ENCODE measurements at places on chromosomes 4 and X.

GRCh38 chr4:88211473-88212252 is 53.2 kb upstream of the ABCG2 start:
- peak; percentile 56 for DNase-seq

DNA sequence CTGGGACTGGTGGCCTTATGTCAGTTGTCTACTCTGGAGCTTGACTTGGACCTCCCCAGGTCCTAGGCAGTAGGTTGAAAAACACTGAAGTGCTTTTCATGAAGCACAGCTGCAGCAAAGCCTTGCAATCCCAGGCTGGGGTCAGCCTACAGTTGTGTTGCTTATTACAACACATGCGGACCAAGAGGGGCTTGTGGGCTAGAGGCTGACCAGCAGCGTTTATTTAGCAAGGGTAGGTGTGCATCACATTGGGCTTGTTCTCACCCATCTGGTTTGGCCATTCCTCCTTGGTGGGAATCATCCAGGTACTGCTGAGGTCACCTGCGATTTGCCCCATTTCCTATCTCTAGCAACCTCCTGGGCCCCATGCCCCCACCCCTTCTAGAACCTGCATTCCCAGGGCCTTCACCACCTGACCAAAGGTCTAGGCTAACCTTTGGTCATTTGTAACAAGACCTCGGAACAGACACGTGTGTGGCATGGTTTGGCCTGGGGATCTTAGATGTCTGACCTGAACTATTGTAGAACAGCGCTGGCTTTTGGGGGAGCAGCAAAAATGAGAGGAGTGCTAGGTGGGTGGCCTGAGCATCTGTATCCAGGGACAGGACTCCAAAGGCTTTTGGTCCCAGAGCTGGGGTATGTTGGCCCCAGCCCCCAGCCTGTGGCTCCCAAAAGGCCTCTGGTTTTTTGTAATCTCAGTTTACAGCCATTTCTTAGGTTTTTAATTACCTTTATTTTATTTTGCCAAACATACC is 3.0 kb downstream of the RPL10 start:
- no peak for DNase-seq

DNA sequence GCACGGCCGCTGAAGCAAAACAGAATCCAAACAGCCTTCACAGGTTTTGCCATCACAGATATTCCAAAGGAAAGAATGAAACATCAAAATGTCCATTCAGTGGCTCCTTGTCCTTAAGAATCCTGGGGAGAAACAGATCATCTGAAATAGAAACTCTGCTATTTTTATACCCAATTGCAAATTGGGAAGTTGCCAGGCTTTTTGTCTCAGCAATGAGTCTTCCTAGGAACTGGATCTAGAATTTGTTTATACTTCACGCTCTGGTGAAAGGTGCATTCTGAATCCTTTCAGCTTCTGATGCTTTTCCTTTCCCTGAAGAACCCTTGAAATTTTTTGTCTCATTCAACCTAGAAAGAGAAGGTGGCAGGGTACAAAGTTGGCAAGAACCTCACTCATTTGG is 218.9 kb downstream of the FBXW7 start:
- no peak for DNase-seq

DNA sequence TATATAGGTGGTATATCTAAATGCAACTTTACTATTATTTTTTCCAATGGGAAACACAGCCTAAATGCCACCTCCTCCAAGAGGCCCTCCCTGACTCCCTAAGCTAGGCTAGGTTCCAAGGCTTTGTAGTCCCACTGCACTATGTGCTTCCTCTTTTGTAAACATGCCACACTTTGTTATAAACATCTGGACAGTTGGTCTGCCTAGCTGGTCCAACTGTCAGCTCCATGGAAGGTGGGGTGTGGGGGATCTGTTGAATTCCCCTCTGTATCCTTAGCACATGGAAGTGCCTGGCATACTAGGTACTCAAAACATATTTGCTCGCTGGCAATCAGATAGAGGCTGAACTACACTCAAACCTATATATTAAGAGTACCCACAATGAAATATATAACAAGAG is 63.4 kb downstream of the SLC9A7 start:
- DNase-seq: no peak

GRCh38 chr4:141350122-141350905 is 129.6 kb downstream of the ZNF330 start:
- no peak for DNase-seq

GRCh38 chr4:4332529-4332928 is 42.5 kb downstream of the ZBTB49 start:
- no peak for DNase-seq

DNA sequence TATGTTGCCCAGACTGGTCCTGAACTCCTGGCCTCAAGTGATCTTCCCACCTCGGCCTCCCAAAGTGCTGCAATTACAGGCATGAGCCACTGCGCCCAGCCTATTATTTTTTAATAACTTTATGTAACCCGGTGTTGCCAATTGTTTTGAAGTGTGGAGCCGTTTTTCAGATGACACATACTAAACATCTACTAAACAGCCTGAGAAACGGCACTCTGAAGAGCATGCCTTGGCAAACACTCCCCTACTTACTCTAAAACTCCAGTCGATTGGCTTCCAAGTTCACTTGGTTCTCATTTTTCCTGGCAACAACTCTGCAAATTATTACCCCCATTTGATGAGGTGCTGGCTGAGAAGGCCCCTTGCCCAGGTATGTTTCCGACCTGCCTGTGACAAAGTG is 131.1 kb downstream of the GPR143 start:
- DNase-seq: no peak

DNA sequence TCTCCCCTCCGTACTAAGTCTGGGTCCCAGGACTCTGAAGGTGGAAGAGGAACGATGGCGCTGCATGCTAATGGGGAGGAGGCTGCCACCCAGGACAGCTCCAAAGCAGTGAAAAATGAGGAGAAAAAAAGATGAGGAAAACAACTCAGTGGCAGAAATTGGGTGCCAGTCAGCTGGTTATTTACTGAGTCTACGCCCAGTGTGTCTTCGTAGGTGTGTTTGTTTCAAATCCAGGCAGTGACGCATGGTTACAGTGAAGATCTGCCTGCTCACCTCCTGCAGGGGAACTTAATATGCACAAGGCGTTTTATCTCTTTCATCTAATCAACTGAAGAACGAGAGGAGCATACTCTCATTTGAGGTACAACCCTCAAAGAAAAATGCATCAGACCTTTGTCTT is 70.9 kb upstream of the FBXW7 start:
- DNase-seq: no peak

All from heart right ventricle (tissue), 16 donors.